ENCODE measurements at places on chromosomes 11 and 22.

DNA sequence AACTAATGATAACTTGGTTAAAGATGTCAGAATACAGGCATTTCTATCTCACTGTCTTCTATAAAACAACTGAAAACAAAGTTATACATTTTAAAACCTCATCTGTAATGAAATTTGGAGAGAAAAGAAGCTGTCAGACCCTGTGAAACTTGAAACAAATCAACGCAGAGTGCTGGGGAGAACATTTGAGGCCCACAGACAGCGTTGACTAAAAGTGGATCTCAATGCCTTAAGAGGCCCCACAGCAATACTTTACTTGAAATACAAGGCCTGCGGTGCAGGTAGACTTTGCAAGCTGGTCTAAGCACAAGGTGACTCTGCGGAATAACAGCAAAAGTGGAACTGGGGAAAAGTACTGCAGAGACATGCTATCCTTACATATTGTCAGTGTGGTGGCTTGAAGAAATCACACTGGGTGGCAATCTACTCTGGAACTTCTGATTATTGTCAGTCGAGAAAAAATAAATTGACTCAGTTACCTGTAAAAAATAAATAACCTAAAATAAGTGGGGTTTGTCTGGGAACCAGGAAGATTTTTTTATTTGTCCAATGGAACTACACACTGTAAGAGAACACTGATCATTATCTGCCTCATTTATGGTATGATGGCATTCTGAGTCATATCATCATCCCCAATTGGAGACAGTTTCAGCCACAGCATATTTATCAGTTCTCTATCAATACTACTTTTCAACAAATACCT is 138.9 kb downstream of the LUZP2 start:
- DNase-seq, result no peak

GRCh38 chr11:75505916-75506692 is 19.6 kb downstream of the GDPD5 start:
- no peak for DNase-seq

- DNase-seq, result no peak
Observed at GRCh38 chr22:18905540-18906409, at the start of gene DGCR6. Gene DGCR6, plus strand, starts transcription at chr22:18906320. Its CDS starts 55 bp downstream, at chr22:18906375.

DNA sequence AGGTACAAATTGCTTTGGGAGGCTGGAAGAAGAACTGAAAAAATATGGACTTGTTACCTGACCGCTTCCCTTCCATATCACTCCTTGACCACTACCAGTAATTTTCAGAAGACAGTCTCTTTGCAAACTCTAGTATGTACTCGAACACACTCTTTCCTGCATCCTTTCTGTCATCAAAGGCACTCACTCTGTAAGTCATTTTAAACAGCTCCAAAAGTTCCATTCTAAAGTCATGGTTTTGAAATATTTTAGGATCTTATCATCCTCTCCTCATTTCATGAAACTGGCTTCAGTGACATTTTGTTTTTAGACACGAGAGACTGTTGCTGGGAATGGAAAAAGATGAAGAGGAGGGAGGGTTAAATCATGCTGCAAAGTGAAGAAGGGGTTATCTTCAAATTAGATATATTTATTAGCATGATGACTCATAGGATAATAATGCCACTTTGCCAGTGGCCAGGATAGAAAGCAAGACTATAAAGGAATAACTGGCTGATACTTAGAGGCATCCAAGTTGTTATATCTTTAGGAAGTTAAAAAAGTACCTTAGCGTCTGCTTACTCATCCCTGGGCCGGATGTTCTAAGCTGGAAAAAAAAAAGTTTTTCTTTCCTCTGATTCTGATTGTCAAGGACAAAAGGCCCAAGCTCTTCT is 549.3 kb downstream of the METTL15 start:
- DNase-seq, result no peak

DNA sequence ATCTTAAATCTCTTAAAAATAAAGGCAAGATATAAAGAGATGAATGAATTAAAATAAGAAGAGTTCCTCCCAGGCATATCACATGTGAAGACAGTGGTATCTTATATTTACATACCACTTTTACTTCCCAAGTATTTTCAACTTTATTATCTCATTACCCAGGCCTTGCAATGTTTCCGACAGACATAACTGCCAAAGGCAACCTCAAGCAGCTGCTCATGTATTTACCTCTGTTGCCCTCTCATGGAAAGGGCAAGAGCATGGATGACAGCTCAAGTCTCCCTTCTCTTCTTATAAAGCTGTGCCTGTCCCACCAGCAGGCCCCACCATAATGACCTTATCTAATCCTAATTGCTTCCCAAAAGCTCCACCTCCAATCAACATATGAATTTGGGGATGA is 894.2 kb downstream of the NTM start:
- DNase-seq, result no peak

- no peak for DNase-seq
Observed at GRCh38 chr11:72681226-72682153, 7.3 kb upstream of the PDE2A start.

DNA sequence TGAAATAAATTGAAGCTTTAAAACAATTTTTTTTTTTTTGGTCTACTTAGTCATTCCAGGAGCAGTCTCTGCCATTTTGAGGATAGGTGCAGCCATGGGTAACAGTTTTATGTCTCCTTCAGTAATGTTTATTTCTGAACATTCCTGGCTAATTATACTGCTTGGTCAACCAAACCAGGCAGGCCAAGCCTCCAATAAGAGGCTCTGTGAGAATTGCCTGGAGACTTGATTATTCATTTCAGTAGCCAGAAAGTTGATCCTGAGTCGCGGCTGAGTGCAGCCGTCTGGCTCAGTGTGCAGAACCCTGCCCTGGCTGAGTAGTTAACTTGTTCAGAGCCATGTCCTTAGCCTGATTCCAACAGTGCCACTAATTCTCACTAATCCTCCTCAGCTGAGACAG is 364.0 kb upstream of the FAT3 start:
- peak; percentile 68 for DNase-seq

GRCh38 chr11:133403900-133404299 is 128.4 kb downstream of the OPCML start:
- no peak for DNase-seq

DNA sequence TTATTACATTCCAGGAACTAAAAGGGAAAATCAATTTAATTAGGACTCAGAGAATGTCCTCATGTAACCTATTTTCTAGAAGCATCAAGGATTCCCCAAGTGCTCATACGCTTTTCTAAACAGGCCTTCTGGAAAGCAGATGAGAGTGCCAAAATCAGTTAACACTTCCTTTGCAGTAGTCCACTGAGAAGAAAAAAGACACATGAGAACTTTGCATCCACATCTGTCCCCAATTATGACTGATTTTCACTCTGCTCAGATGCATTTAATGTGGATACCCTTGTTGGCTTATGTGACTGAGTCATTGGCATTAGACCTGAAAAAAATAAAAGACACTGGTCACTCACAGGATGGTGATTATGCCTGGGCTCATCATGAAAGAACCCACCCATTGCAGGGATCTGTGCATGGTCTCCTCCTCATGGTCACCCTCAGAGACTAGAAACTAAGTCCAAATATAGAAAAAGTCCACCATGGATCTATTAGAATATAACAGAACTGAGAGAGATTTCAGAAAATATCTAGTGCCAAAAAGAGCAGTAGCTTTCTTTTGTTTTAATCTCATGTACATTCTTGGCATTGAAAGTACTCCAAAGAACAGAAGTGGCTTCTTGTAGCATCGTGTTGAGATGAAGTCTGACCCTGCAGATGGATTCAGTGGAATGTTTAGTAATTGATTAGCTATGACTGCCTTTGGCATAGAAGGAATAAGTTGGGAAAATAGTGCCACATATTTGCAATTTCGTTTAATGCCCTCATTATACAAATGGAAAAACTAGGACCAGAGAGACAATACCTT is 48.8 kb upstream of the FIBIN start:
- DNase-seq, result peak; percentile 50

DNA sequence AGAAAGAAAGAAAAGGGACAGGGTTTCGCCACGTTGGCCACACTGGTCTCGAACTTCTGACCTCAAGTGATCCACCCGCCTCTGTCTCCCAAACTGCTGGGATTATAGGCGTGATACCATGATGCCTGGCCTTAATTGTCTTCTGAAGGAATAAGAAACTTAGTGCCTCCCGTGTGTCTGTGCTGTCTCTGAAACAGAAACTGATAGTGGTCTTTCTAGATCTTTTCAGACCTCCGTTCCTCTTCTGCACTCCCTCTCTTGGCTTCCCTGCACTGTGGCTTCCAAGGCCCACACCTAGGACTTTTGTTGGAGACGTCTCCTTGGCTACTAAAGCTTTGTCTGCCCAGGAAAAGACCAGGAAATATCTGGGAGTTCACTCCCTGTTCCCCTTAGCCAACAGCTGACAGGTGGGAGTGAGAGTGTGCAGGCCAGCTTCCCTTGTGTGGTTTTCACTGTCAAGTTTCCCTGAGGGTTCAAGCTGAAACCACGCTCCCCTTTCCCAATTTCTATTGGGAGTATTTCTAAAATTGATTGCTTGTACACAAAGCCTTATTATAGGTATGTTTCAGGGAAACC is 10.1 kb upstream of the HTR3B start:
- no peak for DNase-seq

DNA sequence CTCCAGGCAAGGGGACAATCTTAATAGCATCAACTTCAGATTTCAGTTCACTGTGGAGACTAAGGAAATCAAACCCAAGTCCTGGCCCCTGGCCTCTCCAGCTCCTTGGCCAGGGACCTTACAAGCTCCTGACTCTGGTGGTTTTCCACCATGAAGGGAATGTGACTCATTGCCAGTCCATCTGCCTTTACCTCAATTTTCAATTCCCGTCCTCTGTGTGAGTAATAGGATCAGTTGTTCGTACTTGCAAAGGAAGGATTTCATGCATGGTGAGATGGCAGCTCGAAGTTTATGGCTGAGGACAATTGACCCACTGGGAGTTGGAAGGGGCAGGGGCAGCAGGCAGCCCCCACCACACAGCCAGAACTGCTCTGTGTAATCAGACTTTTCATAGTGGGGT is 42.5 kb downstream of the INSC start:
- DNase-seq, result no peak

- DNase-seq, result no peak
Observed at GRCh38 chr11:19574916-19575315, 137.7 kb upstream of the NAV2 start.

DNA sequence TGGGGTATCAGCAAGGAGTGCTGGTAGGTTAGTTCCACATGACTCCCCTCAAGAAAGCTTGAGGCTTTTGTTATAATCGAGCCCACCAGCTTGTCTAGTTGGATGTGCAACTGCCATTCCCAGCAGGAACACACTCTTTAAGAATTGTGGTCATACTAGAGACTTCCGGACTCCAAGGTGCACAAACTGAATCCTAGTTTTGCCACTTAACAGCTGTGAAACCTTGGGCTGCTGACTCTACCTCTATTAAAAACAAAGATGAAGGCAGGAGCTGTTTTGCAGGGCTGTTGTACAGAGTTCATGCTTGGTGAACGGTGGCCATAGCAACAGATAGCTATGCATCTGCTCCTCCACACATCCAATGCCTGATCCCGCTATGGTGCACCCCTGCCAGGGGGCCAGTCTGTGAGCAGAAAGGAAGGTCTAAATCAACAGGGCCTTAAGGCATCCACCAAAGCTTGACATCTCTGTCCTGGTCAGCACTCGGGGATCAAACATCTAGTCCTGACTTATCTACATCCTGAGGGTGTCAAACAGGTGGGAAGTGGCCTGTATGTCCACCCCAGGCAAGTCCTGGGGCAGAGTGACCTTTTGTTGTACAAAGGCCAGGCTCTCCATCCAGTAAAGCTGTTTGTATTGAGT is 36.4 kb downstream of the DKK3 start:
- peak; percentile 38 for DNase-seq

GRCh38 chr11:23542816-23543215 is 682.5 kb upstream of the CCDC179 start:
- no peak for DNase-seq

DNA sequence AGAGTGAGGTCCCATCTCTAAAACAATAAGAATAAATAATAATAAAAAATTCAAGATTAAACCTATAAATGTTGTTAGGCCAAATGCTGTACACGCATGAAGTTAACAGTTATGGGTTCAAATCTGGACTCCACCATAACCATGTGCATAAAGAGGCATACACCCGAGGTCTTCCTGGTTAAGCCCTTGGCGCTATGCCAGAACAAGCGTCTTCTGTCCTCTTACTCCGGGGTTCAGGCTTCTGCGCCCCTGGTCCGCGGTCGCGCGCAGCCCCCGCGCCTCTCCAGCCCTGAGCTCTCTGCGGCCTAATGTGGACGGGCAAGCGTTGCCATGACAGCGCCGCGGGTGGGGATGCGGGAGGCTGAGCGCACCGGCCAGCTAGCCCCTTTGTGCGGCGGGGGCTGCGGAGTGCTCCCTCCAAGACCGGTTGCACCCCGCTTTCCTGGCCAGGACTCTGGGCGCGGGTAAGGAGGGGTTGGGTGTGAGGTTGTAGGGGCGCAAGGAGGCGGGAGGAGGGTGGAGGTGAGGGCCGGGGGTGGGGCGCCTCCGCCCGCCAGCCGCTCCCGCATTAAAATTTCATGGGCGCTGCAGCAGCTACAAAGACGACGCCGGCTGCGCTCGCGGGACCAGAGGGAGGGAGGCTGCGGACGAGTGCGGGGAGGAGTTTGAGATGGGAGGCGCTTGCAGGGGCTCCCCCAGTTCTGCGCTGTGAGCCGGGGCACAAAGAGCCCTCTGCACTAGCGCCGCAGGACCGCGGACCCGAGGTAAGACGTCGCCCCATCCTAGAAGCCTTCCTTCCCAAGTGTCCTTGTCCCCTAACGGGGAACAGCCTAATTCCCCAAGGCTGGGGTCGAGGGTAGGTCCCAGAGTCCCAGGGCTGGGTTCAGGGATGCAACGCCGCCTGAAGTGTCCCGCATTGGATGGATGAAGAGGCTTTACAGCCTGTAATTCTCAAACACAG is at the start of gene MIAT:
MIAT (plus strand) TSS at position 698 of the 961 bp plus-strand sequence.
- no peak for DNase-seq

- no peak for DNase-seq
Observed at GRCh38 chr11:84518631-84519183, 1108.4 kb downstream of the DLG2 start.

GRCh38 chr11:43779306-43779705 is 98.8 kb downstream of the HSD17B12 start:
- DNase-seq, result no peak

GRCh38 chr22:42646569-42647525 is 2.3 kb downstream of the CYB5R3 start:
- DNase-seq, result peak; percentile 37

- DNase-seq, result no peak
Observed at GRCh38 chr11:15141381-15141780, 26.7 kb downstream of the INSC start.

DNA sequence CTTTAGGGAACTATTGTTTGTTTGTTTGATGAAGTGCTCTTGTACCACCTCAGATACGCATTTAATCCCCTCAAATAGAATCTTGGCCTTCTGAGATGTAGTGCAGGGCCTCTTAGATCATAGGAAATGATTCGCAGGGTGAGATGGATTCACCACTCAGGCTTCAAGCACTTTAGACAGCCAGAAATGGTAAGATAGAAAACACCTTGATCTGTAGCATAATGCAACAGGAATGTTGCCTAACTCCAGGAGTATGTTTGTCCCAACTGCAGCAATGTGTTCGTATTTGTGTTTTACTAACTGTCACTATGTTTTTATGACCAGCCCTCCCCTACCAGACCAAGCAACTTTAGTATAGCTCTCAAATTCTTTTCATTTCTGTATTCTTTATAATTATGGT is 761.2 kb downstream of the NELL1 start:
- no peak for DNase-seq

Data from NCI-H446 (cell line).